ENCODE measurements at places on chromosomes 7 and 10. TPM values are rescaled to one million over a fixed set of nuclear protein-coding genes. Genes with fewer than 3 reads are reported as not detected.

DNA sequence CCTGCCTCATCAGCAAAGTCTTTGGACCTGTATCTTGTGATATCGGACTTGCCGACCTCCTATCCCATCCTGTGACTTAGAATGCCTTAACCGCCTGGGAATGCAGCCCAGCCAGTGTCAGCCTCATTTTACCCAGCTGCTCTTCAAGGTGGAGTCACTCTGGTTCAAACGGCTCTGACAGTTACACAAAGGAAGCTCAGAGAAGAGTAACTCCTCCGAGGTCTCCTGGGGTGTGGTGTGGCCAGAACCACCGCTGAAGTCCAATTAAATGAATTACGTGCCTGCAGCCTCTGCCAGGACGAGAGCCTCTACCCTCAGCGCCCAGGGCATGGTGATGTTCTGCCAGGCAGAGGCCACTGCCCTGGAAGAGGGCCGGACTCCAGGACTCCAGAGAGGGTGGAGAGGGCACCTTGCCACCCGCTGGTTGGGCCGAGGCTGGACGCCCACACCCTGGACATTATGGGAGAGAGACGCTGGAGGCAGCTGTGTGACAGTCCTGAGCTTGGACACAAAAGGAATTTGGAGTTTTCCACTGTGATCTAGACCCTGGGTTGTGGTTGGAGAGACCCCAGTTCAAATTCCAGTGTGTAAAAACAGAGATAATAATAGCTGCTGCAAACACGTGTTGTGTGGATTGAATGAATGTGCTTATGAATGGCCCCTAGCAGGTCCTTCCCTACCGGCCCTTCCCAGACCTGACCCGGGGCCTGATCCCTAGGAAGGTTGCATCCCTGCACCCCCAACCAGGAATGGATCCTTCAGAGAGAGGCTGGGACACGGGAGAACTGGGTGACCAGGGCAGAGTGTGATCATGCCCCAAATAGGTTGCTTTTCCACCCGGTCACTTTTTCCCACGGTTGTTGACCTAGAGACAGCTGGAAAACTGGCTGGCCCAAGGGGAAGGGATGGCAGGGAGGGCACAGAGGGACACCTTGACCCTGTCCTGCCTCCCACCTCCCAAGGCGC is 37.8 kb upstream of the FZD9 start:
- DNase-seq, result no peak

GRCh38 chr10:89679986-89680385 is 21.4 kb upstream of the KIF20B start:
- no peak for DNase-seq

DNA sequence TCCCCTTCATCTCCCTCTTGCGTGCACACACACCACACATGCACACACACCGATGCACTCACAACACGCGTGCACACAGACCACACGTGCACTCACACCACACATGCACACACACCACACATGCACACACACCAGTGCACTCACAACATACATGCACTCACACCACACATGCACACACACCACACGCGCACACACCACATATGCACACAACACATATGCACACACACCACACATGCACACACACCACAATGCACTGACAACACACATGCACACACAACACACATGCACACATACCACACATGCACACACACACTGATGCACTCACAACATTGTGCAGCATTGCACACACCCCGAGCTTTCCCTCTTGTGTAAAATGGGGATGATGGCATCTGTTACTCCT is 68.1 kb downstream of the TRRAP start:
- no peak for DNase-seq

DNA sequence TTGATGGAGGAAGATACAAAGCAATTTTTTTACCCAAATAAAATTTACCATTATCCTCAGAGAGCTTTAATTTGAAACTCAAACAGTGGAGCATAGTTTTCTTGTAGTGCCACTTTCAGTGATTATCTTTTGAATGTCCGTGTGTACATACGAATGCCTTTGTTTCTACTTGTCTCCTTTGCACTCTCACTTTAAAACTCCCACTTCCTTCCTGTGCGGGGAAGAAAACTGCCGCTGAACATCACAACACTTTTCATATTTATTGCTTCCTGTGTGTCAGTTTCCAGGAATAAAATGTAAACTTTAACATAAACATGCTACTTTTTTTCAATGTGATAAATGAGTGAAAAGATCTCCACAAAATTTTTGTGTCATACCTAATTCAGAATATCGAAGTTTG is 102.4 kb downstream of the SEMA3A start:
- peak; percentile 18 for DNase-seq

The CCDC146 gene
- 1.8 TPM for total RNA-seq

- DNase-seq, result no peak
Measured at GRCh38 chr7:46297515-46297914, 376.4 kb upstream of the IGFBP3 start.

The MSANTD7 gene
- 18.1 TPM for total RNA-seq

The ASAH2 gene
- 3.3 TPM for total RNA-seq

DNA sequence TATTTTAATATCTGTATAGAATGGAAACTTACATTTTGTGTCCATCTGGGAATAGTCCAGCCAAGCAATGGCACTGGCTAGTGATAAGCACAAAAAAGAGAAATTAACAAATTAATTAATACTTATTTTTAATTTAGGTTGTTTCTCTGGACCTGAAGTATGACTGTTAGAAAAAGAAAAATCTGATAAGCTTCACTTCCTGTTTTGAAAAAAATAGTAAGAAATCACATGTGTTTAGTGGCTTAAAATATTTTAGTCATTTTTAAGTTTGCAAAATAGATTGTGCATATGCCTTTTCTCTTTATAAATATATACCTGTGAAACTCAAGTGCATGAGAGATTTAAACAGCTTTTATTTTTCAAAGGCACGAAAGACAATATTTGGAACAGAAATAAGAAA is 50.1 kb upstream of the CREB5 start:
- no peak for DNase-seq

The UPK3B gene
- 1.6 TPM for total RNA-seq

- DNase-seq, result no peak
Measured at GRCh38 chr7:102953406-102953805, 40.6 kb downstream of the LRRC17 start.

DNA sequence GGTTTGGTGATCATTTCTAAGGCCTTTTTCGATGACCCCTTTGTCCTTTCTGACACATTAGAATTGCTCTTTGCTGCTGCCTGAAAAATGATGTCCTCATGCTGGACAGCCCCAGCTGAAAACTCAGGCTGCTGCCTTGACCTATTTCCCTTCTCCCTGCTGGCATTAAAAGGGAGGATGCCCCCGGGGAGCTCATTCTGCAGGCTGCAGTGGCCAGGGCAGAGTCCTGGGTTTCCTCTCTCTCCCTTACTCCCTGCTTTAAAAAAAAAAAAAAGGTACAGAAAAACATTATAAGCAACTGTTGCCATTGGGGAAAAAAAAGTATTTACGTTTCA is 35.4 kb downstream of the LRRC4 start:
- DNase-seq, result no peak

GRCh38 chr10:97307866-97308780 is 10.9 kb upstream of the FRAT1 start:
- no peak for DNase-seq

- DNase-seq, result no peak
Measured at GRCh38 chr7:46847126-46847525, 734.8 kb downstream of the TNS3 start.

DNA sequence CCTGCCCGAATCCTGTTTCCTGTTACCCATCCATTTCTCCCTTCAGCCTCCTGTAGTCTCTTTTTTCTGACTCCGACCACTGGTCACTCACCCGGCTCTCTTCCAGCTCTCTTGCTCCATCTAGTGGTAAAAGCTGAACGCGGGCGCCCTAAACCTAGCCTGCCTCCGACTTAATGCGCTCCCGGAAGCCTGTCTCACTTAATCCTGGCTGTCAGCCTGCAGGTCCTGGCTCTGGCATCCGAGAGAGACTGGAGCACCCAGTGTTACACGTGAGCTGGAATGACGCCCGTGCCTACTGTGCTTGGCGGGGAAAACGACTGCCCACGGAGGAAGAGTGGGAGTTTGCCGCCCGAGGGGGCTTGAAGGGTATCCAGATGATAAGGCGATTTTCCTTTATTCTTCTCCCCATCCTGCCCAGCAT is 10.3 kb downstream of the SUMF2 start:
- DNase-seq, result peak; percentile 77

The PAX4 gene
- not detected for total RNA-seq

The SPDYE6 gene
- total RNA-seq, result not detected

DNA sequence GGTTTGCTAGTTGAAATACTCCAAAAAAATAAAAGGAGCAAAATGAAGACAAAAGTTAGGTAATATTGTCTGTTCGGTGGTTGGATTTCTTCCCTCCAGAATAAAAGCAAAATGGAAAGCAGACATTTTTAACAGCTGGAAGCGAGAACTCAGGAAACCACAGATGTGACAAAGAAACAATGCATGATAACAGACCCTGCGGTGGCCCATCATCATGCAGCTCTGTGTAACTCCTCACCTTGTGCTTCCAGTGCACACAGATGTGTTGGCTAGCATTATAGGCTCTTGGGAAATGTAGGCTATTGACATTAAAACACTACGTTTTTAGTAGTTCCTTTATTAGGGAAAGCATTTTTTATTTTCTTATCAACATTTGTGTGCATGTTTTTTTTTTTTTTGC is 53.9 kb upstream of the ARL4A start:
- no peak for DNase-seq
